ENCODE measurements at places on chromosomes 4 and X.

DNA sequence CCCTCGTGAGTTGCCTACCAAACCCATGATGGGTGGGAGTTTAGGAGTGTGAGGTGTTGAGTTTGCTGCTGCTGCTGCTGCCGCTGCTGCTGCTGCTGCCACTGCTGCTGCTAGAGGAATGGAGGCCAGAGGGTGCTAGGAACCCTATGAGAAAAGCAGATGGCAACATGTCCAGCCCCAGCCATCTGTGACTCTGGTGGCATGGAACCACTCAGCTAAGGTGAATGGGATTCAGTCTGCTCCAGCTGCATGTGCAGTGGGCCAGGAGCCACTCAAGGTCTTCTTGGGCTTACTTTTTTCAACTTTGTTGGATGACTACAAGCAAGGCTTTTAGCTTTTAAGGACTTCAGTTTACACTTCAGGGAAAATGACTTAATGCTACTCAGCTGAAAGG lies 103.8 kb downstream of the RTL5 start:
- H3K27ac ChIP-seq, result no peak overlapping the region
- no peaks in the 10 kb centered on the region for H3K27me3 ChIP-seq
- H3K4me3 ChIP-seq, result no peak overlapping the region
- H3K4me1 ChIP-seq, result no peaks in the 10 kb centered on the region
- H3K36me3 ChIP-seq, result no peaks in the 10 kb centered on the region

- peak; percentile 9 for DNase-seq
- H3K27me3 ChIP-seq, result peaks cover 79% of the 10 kb centered on the region
- H3K36me3 ChIP-seq, result no peaks in the 10 kb centered on the region
Observed at GRCh38 chr4:13527981-13528820, 16.1 kb downstream of the NKX3-2 start.

DNA sequence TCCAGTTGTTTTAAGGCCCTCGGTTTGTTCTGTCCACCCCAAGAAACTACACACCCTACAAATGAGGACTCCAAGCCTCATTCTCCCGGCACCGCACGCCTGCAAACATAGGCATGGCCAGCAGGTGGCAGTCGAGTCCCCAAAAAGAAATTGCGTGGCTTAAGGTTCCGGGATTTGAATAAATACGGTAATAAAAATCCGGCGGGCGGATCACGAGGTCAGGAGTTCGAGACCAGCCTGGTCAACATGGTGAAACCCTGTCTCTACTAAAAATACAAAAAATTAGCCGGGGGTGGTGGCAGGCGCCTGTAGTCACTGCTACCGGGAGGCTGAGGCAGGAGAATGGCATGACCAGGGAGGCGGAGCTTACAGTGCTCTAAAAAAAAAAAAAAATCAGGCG lies 21.8 kb upstream of the CSF2RA start:
- H3K36me3 ChIP-seq, result no peaks in the 10 kb centered on the region
- H3K27me3 ChIP-seq, result no peaks in the 10 kb centered on the region
- no peak overlapping the region for H3K27ac ChIP-seq
- DNase-seq, result peak; percentile 84
- no peak overlapping the region for H3K4me3 ChIP-seq

- peak overlapping the region; percentile 95 for H3K27ac ChIP-seq
- H3K4me3 ChIP-seq, result no peak overlapping the region
- DNase-seq, result peak; percentile 95
- H3K27me3 ChIP-seq, result no peaks in the 10 kb centered on the region
Observed at GRCh38 chr4:139154538-139154937, 22.5 kb downstream of the ELF2 start.

DNA sequence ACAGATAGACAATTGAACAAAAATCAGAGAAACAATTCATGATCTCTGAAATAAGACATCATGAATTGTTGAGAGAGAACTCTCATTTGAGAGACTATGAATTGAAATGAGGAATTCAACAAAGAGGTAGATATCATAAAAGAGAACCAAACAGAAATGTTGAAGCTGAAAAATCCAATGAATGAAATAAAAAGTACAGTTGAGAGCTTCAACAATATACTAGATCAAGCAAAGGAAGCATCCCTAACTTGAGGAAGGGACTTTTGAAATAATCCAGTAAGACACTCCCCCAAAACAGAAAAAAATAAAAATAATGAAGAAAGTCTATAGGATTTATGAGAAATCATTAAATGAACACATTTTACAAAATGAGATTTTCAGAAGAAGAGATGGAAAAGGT lies 310.0 kb upstream of the PCDH10 start:
- H3K4me3 ChIP-seq, result no peak overlapping the region
- no peak for DNase-seq
- no peak overlapping the region for H3K27ac ChIP-seq
- no peaks in the 10 kb centered on the region for H3K4me1 ChIP-seq
- no peaks in the 10 kb centered on the region for H3K27me3 ChIP-seq

DNA sequence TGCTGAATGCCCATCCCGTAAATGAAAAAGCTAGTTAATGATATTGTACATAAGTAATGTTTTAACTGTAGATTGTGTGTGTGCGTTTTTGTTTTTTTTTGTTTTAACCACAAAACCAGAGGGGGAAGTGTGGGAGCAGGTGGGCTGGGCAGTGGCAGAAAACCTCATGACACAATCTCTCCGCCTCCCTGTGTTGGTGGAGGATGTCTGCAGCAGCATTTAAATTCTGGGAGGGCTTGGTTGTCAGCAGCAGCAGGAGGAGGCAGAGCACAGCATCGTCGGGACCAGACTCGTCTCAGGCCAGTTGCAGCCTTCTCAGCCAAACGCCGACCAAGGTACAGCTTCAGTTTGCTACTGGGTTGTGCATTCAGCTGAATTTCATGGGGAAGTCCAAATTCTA lies at the start of gene SPP1:
Gene SPP1, plus strand, starts transcription at position 249 of the 400 bp plus-strand sequence. CDS start 1,182 bp downstream, outside the sequence.
- no peaks in the 10 kb centered on the region for H3K36me3 ChIP-seq
- no peak within 1 kb of the TSS for H3K27ac ChIP-seq
- H3K27me3 ChIP-seq, result no peaks in the 10 kb centered on the region
- H3K4me1 ChIP-seq, result no peaks in the 10 kb centered on the region
- no peak within 1 kb of the TSS for H3K4me3 ChIP-seq

DNA sequence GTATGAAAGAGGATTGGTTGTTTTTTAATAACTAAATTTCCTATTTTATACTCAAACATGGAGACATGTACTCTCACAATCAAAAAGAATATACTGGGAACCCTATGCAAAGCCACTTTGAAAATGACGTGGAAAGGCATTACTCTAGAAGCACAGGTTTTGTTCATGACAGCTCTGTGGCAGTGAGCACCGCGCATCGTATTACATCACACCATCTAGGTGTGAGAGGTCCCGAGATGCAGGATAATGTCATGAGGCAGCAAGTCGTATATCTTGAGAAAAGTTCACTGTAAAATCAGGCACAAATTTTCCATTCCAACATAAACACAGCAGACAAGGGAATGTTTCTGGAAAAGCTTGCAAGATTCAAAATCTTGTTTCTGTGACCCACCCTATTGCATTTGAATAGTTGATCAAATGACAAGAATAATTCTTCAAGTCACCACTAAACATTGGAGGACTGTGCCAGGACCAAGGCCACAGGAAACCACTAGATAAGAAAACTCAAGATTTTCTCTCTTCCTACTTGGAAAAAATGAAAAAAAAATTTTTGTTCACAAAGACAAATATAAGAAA lies 127.6 kb downstream of the LDB2 start:
- H3K4me1 ChIP-seq, result no peaks in the 10 kb centered on the region
- DNase-seq, result no peak
- no peak overlapping the region for H3K27ac ChIP-seq
- no peak overlapping the region for H3K4me3 ChIP-seq
- H3K36me3 ChIP-seq, result peaks cover 4% of the 10 kb centered on the region
- no peaks in the 10 kb centered on the region for H3K27me3 ChIP-seq

DNA sequence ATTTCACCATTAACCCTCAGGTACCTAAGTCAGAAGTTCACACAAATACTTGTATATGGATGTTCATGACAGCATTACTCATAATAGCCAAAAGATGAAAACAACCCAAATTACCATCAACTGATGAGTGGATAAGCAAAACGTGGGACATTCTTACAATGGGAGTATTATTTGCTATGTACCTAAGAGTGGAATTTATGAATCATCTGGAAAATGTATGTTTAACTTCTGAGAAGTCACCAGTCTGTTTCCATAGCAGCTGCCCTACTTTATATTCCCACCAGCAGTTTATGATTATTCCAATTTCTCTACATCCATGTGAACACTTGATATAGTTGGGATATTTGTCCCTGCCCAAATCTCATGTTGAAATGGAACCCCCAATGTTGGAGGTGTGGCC lies 1478.9 kb downstream of the PCDH19 start:
- no peak overlapping the region for H3K4me3 ChIP-seq
- no peaks in the 10 kb centered on the region for H3K36me3 ChIP-seq
- H3K27ac ChIP-seq, result no peak overlapping the region
- no peaks in the 10 kb centered on the region for H3K27me3 ChIP-seq
- DNase-seq, result no peak

DNA sequence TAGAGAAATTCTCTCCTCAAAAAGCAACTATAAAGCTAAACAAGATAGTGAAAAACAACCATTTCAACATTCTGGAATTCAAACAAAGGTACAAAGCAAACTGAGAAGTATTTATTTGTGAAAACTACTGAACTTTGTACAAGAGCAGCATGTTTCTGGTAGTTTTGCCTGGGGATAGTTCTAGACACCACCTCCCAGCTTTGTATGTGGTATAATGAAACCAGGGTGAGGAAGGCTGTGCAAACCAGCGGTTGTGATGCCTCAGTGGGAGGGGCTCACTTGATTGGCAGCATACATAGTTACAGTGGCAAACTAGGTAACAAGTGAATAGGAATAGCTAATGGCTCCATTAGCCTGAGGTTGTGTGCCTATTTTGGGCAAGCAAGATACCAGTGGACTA lies 18.6 kb upstream of the FRMD7 start:
- H3K27ac ChIP-seq, result no peak overlapping the region
- no peaks in the 10 kb centered on the region for H3K27me3 ChIP-seq
- no peaks in the 10 kb centered on the region for H3K4me1 ChIP-seq
- no peak overlapping the region for H3K4me3 ChIP-seq

DNA sequence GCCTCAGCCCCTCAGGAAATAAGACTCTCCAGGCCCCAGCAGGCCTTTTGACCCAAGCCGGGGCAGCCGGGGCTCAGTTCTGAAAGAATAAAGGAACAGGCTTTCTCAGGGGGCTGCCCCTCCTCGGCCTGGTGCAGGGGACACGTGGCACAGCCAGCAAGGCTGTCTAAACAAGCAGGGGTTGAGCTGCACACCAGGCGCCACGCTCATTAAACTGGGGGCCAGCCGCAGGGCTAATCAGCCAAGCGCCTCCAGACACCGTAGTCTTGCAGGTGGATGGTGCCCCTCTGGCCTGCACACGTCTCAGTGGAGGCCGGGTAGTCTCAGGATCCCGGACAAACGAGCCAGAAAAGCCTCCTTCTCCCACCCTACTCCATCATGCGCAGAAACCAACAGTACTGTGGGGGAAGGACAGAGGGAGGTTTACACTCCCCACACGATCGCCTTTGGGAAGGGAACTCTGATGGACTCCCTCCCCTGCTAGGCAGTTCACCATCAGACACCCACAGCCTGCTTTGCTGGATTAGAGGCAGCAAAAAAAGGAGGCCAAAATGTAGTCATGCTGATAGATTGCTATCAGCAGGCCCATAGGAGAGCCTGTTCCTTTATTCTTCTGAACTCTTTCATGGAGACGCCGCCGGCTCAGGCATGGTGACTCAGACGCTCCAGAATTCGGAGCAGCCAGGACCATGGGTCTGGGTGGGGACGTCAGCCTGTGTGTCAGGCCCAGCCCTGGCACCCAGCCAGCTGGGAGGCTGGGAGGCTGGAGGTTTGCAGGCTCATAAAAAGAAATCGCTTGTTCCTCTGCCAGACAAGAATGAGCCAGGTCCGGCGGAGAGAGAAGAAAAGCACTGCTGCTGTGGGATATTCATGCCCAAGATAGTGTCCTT lies 342.4 kb downstream of the BCOR start:
- peak; percentile 86 for DNase-seq
- H3K36me3 ChIP-seq, result no peaks in the 10 kb centered on the region
- peak overlapping the region; percentile 13 for H3K27ac ChIP-seq
- no peaks in the 10 kb centered on the region for H3K4me1 ChIP-seq

- no peaks in the 10 kb centered on the region for H3K36me3 ChIP-seq
- no peaks in the 10 kb centered on the region for H3K4me1 ChIP-seq
- H3K27ac ChIP-seq, result no peak overlapping the region
- H3K27me3 ChIP-seq, result no peaks in the 10 kb centered on the region
Observed at GRCh38 chr4:123284168-123284567, 112.4 kb upstream of the SPRY1 start.

DNA sequence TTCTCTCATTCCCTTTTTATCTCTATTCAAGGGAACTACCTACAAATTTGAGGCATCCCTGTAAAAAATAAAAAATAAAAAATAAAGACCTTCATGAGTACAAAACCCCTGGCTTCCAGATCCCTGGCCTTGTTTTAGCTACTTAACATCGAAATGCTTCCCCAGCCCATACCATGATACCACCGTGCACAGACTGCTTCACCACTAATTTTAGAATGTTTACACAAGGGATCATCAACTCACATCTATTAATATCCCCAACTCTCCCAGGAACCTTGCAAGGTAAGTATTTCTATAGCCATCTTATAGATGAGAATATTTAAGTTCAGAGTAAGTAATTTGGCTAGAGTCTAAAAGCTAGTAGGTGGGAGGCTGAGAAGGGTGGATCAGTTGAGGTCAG lies 51.7 kb downstream of the UCHL1 start:
- no peaks in the 10 kb centered on the region for H3K36me3 ChIP-seq
- no peaks in the 10 kb centered on the region for H3K27me3 ChIP-seq
- peaks cover 4% of the 10 kb centered on the region for H3K4me1 ChIP-seq
- H3K4me3 ChIP-seq, result no peak overlapping the region
- no peak for DNase-seq
- no peak overlapping the region for H3K27ac ChIP-seq

DNA sequence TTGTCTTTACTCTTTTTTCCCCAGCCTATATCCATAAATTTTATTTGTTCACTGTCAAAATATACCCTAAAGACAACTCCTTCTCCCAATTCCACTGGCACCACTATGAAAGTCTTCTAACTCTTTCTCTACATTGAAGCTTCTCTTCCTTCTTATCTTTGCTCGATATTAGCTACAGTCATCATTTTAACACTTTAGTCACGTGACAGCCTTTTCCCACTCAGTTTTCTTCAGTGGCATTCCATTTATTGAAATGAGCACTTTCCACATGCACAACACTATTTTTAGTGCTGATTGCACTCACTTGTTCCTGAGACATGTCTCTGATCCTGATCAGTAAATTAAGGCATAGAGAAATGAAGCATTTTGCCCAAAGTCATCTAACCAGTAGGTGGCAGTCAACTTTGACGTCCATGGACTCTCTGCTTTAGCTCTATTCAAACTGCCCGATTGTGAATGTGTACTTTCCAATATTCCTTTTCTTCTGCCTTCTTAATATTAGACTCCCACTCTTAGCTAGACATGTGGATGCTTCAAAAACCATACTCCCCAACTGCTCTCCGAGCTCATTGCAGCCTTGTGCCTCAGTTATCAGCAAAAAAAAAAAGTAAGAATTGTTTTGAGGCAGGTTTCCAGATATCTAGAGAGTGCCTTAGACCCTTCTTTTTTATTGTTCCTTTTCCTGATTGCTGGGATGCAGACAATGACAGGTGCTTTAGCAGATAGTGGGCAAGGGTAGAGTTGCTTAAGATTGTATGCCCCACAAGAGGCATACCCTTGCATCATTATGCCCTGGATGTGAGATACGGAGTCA lies 394.4 kb upstream of the ADGRL3 start:
- no peaks in the 10 kb centered on the region for H3K36me3 ChIP-seq
- H3K27me3 ChIP-seq, result no peaks in the 10 kb centered on the region
- H3K4me1 ChIP-seq, result no peaks in the 10 kb centered on the region
- peak; percentile 65 for DNase-seq
- H3K27ac ChIP-seq, result no peak overlapping the region

- no peak overlapping the region for H3K27ac ChIP-seq
- no peaks in the 10 kb centered on the region for H3K4me1 ChIP-seq
- no peaks in the 10 kb centered on the region for H3K36me3 ChIP-seq
- peak; percentile 33 for DNase-seq
- H3K4me3 ChIP-seq, result no peak overlapping the region
- H3K27me3 ChIP-seq, result no peaks in the 10 kb centered on the region
Observed at GRCh38 chr4:158170691-158171561, 1.9 kb downstream of the GASK1B start.

Measured in mesendoderm (in vitro differentiated cells).